Substantia nigra (tissue), 51 donors: ENCODE measurements at places on chromosomes 5 and 9.
A peak's percentile ranks its signal among the peaks of the same experiment; 100 is the strongest.

DNA sequence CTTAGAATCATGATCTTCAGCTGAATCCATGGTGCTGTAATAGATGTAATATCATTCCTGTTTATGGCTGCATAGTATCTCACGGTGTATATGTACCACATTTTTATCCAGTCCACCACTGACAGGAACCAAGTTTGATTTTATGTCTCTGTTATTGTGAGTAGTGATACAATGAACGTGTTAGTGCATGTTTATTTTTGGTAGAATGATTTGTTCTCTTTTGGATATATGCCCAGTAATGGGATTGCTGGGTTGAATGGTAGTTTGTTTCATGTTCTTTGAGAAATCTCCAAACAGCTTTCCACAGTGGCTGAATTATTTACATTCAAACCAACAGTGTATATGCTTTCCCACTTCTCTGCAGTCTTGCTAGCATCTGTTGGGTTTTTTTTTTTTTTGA is 175.1 kb upstream of the CDH10 start:
- no peak for DNase-seq

DNA sequence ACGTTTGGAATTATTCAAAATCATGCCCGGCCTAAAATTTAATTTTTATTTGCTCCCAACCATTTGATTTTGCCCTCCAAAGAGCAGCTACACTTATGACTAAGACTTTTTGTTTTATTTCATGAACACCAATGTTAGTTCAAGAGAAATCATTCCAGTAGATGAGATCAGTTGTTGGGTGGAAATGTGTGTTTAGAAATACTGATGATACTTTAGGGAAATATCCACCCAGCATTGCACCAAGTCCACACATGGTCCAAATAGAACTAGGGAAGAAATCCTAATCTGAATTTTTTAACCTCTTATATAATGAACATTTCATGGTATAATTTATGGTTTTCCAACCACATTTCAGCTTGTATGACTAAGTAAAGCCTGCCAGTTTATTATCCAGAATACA is 28.3 kb upstream of the GOLPH3 start:
- DNase-seq, result no peak

DNA sequence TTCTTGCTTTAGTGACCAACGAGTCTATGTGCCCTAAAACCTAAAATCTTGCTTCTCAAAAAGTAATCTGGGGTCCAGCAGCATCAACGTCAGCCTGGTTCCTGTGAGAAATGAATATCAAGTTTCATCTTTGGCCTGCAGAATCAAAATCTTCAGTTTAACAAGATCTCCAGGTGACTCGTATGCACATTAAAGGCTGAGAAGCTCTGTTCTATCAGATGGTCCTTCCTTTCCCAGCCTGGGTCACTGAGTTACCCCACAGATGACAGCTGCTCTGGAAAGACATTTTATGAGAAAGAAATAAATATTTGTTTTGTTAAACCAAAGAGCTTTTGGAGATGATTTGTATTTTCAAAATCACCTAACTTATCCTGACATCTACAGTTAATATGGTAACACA is 75.8 kb downstream of the ADAMTSL1 start:
- DNase-seq, result no peak

DNA sequence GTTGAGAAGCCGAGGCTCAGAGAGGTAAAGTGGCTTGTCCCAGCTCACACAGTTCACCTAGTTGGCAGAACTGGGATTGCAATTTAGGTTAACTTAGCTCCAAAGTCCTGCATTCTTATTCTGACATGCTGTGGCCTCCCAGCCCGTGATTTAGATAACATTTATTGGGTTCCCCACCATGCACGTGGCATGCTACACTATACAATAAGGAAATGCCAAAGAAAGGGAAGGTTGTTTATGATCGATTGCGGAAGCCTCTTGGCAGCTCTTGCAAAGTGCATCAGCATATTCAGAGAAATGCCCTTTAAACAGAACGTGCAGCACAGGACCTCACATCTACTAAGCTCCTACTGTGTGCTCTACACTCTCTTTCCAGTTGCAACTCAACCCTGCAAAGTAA is 3.2 kb downstream of the NEURL1B start:
- DNase-seq, result no peak

DNA sequence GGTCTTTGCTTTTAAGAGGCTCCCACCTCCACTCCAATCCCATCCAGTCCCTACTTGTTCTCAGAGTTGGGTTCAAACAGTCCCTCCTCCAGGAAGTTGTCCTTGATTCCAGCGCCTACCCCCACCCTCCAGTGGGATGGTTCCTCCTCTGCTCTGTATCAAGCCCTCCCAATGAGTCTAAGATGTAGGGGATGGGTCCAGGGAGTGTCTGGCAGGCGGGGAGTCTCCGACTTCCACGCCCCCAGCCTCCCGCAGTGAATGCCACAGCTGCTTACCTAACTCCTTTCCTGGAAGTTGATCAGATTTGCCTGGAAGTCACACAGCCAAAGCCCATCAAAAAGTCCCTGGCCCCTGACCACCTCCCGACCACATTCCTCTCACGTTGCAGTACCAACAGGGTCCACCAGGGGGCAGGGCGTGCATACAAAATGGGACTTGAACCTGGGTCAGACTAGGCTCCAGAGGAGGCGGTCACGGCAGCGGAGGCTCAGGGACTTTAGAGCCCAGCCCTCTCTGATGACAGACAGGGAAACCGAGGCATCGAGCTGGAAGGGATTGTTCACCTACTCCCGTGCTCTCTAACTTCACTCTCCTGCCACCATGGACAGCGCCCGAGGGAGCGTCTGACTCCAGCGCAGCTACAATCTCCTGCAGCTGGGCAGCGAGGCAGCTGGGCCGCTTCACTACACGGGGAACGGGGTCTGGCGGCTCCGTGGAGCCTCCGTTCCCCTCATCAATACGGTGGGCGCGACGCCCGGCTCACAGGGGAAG is 25.0 kb upstream of the TDRD7 start:
- peak; percentile 35 for DNase-seq

DNA sequence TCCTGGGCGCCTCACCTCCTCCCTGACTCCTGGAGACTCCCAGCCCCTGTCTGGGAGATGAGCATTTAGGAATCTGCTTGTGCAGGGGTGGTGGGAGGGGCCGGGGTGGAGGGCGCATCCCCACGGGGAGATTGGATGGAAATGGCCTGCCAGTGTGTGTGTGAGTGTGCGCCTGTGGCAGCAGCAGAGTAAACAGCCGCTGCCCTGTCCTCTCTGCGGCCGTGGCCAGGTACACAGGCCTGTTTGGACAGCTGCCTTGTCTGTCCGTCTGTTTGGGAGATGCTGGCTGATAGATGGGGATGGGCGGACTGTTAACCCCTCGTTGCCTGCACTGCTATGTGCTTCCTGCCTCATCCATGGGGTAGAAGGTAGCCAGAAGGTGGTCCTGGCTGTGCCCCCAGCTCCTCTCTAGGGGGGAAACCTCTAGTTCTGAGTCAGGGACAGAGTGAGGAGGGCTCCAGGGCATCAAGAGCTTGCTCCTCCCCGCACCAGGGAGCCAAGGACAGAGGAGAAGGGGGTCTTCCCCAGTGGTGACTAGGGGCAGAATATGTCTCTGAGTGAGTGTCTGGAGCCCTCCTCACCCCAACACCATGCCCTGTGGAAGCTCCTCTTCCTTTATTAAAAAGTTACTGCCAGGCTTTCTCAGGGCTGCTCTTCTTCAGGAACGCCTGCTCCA is 60.1 kb downstream of the LMX1B start:
- no peak for DNase-seq

DNA sequence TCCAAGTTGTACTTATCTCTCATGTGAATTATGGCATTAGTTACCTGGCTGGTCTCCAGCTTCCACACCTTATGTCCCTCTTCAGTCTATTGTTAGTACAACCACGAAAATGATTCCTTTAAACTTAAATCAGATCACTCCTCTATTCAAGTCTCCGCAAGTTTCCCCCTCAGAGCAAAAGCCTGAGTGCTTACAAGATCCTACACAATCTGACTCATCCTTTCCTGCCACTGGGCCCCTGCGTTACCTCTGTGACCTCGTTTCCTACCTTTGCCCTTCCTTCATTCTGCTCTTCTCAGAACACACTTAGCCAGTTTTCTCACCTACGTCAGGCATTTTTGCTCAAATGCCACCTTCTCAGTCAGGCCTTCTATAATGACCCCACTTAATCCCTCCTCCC is 45.1 kb upstream of the GLIS3 start:
- DNase-seq, result no peak

DNA sequence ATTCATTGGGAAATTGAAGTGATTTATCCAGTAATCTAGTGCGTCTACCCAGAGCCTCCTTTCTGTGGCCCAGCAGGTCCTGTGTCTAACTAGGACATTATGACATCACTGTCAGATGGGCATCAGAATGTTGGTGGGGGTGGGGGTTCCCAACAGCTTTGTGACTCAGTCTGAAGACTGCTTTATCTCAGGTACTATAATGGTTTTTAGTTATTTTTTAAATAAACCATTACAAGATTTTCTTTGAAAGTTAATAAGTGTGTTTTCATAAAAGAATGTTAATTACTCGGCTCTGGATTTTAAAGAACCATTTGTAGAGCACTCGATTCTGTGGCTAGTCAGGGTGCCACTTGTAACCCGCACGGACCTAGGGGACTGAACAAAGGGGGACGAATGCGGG is at the start of gene EQTN:
EQTN (minus strand) TSS at position 101 of the 400 bp plus-strand sequence; CDS start at position 6, 95 bp downstream.
- no peak for DNase-seq

DNA sequence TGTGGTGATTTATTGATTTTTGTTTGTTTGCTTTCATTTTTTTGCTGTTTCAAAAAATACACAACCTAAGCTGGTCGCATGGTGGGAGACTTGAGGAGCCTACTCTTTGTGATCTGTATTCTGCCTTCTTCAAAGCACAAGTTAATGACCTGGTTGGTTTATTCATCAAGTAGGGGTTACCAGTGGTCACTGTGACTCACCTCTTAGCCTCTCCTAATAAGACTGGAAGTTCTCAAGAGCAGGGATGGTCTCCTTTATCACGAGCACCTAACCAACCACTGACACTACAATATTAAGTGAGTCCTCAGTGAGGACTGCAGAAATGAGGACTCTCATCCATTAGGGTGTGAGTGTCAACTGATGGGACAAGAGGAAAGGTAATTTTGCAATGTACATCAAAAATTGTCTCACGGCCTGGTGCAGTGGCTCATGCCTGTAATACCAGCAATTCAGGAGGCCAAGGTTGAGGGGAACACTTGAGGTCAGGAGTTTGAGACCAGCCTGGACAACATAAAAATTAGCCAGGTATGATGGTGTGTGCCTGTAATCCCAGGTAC is 13.6 kb upstream of the MTMR12 start:
- no peak for DNase-seq

- DNase-seq, result no peak
Observed at GRCh38 chr5:67414712-67415111, 218.1 kb upstream of the CD180 start.

- DNase-seq, result no peak
Observed at GRCh38 chr9:70499621-70500020, 85.2 kb upstream of the KLF9 start.

GRCh38 chr5:147160902-147161700 is 73.7 kb upstream of the STK32A start:
- DNase-seq, result no peak

DNA sequence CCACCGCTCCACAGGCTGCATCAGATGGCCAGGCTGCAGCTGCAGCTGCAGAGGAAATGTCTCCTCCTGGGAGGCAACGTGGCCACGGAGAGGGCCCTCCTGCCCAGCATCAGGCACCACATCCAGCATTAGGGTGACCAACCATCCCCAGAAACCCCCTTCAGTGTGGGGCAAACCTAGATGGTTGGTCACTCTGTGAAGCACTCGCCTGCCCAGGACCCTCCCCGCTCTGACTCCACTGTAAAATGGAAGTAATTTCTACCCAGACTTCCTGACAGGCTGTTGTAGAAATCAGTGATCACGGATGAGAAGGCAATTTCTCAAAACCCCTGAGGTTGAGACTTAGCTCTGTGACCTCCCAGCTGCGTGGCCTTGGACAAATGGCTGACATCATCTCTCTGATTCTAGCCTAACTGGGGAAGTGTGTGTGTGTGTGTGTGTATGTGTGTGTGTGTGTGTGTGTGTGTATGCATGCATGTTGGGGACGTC is 31.6 kb downstream of the B4GALT1 start:
- DNase-seq, result no peak

- no peak for DNase-seq
Observed at GRCh38 chr5:170603109-170603508, 99.3 kb downstream of the KCNIP1 start.

DNA sequence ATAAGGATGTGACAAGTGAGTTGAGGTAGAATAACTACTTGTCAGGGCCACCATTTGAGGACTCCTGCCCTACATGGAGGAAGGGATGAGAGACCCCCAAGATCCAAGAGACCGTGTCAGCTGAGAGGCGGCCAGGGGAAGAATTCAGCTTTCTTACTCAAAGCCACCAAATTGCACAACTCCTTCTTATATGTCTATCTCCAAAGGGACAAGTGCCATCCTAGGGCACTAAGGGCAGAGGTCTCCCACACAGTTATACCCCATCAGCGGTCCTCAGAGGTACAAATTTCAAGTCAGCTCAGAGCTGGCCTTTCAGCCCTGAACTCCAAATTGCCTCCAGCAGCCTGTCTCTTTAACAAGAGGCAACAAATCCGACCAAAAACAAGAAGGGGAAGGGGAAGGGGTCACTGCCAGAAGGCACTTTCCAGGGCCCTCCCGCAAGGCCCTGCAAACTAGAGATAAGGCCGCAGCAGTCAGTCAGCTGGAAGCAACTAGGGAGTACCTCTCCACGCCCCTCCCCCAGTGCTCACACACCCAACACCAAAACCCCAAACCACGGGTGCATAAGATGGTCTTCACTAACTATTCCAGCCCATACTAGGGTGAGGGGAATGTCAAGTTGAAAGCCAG is 6.1 kb upstream of the STOML2 start:
- no peak for DNase-seq

- no peak for DNase-seq
Observed at GRCh38 chr5:78923622-78923970, 61.5 kb downstream of the ARSB start.

GRCh38 chr5:133562554-133562953 is 49.8 kb downstream of the FSTL4 start:
- DNase-seq, result no peak

GRCh38 chr5:89081360-89081759 is 198.4 kb upstream of the MEF2C start:
- DNase-seq, result no peak

DNA sequence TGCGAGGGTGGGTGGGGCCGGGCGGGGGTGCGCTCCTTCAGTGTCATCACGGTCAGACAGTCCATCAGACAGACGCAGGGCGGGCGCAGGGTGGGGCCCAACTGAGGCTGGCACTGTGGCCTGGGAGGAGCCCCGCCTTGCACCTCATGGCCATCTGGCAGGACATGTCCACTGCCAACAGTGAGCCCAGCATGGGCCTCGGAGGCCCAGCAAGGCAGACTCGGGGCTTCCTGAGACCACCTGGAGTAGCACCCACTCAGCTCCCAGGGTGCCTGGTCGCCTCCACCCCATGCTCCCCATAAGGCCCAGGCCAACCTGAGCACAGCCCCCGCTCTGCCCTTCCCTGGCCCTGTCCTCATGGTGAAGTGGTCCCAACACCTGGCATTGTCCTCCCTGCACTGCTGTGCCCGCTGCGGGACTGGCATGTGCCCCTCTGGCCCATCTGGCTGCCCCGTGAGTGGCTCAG is 8.5 kb upstream of the GPSM1 start:
- peak; percentile 78 for DNase-seq

DNA sequence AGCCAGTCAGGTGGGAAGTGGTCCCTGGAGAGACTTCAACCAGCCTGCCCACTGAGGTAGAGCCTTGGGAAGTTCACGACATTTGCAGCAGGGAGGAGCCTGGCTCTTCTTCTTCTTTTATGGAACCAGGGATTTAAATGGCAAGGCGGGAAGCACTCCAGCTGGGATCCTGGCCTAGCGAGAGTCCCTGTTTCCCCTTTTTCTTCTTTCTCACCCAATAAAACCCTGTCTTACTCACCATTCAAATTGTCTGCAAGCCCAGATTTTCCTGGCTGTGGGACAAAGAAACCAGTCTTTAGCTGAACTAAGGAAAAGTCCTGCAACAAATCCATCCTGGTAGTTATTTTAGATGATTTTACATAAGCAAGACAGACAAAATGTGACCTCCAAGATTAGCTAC is 503.7 kb downstream of the CDH10 start:
- DNase-seq, result peak; percentile 22
